HS-27A (cell line): ENCODE measurements at places on chromosomes 7 and 10.
A peak's percentile ranks its signal among the peaks of the same experiment; 100 is the strongest.

GRCh38 chr7:28455486-28455885 lies 43.2 kb downstream of the CREB5 start:
- no peak for DNase-seq

DNA sequence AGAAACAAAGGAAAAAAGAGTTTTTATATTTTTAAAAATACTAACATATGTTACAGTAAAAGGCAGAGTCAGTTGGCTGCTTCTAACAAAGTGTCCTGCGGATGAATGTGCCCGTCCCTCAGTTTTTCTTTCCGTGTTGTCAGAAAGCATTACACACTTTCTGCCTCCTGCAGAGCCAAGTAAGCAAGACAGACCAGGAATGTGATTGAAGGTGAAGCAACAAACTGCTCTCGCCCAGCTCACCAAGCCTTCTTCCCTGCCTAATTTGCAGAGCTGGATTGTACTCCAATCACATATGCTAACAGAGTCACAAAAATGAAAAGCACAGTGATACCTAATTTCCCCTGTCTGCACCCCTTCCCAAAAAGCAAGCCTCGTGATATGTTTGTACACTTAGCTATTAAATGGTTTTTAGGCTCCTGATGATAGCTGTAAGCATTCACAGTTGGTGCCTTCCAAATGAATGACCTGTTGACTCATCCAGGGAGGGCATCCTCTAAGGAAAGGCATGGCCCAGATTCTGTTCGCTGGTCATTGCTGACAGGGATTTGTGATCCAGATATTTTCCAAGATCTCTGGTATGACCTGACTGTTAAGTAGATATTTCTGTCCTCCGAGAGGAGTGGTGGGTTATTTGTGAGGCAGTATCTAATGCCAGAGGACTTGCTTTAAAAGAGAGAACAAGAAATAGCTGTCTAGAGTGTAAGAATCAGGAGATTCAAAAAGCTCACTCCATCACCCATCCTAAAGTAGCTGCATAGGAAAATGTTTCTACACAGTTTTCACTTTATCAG lies 187.3 kb upstream of the PLXDC2 start:
- DNase-seq = no peak

GRCh38 chr7:130293521-130293920 lies 560 bp downstream of the CPA4 start:
- DNase-seq = no peak

GRCh38 chr10:62856021-62856420 lies 39.9 kb upstream of the EGR2 start:
- no peak for DNase-seq

GRCh38 chr7:40541336-40541735 lies 406.5 kb downstream of the SUGCT start:
- DNase-seq = no peak

DNA sequence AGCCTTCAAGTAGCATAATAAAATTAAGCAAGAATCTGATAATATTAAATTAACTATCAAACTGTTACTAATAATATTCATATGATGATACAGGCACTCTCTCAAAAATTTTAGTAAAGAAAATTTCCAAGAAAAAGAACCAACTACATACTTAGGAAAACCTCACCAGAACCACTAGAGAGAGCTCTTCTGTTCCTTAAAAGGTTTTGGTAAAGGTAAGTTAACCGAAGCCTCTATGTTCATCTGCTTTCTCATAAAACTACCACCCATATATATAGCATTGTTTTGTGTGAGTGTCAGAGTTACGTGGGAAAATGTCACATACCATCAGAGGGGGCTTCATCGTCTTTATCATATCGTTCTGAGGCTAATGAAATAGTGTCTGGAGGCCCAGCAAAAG lies 20.7 kb downstream of the SKAP2 start:
- no peak for DNase-seq

DNA sequence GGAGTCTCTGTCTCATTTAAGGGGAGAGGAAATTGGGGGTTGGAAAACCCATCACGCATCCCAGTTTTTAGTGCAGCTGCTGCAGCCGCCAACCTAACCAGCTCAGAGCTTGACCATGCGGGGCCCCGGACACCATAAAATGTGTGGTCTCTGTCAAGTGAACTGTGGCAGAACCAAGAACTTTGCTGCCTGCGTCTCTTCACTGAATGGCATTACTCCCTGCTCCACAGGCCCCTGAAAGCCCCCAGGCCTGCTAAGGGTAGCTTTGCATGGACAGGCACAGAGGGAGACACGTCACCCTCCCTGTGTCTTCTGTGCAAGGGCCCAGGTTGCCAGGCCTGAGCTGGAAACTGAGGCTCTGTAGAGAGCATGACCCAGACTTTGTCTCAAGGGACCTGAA lies 144.6 kb upstream of the GPR26 start:
- DNase-seq = no peak

DNA sequence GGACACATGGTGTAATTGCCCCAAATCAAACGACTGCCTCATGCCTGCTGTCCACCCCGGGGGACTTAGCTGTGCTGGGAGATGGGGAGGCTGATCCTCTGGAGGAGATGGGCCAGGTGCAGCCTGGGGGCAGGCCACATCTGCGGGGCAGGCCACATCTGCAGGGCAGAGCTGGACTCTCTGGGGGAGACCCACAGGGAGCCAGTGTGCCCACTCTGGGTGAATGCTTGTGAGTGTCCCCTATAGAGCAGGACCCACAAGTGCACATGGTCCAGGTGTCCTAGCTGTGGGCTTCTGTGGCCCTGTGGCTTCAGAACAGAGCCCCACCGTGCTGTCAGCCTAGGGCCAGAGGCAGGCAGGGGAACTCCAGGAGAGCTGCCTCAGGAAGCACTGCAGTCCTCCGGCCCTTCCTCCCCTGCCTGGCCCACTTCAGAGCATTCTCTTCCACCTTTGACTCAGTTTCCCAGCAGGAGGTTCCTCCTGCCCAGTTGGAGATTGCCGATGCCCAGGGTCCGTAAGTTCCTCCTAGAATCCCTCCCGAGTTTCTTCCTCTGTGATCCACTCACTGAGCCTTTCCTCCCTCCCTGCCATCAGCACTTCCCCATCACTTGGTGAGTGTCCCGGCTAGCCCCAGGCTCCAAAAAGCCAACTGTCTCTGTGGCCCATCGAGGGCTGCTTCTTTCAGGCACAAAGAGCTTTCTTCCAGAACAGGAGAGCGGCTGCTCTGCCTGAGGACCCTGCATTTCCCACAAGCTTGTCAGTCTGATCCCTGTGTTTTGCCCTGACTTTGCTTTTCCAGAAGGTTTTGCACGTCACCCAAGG lies 50.3 kb downstream of the ADCYAP1R1 start:
- DNase-seq = no peak

GRCh38 chr7:139127648-139128047 lies 18.1 kb upstream of the ZC3HAV1 start:
- no peak for DNase-seq

GRCh38 chr7:135833642-135834041 lies 85.0 kb upstream of the FAM180A start:
- DNase-seq = no peak

GRCh38 chr7:95957510-95957909 lies 185.2 kb downstream of the DYNC1I1 start:
- no peak for DNase-seq

DNA sequence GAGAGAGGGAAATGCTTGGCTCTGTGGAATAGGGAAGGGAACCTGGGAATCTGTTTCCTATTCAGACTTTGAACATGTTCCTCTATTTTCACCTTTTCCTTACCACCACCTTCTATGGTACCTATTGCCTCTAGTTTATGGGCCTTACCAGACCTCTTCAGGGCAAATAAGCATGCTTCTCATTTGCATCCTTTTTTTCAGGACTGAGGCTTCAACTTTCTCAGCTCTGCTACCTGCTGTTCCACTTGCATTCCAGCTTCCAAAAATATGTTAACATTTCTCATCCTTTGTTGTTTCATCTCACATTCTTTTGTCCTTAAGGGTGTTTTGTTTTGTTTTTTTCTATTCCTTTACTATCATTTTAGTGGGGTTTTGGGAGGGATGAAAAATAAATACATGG lies 77.9 kb upstream of the MXI1 start:
- DNase-seq = no peak

DNA sequence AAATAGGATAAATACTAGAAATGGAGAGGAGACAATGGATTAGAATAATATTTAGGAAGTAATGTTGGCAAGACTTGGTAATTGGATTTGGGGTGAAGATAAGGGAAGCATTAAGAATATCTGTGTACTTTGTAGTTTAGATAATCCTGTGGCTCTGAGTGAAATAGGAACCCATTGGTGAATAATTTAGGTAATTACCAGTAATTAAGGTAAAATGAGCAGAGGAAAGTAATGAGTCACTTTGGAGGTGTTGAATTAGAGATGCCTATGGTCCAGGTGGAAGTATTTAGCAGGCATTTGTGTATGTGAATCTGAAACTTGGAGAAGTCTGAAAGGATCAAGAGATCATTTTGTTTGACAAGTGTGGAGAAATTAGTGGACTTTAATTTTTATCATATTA lies 5.7 kb downstream of the C1GALT1 start:
- DNase-seq = no peak

- DNase-seq = no peak
These were observed 152.0 kb downstream of the REEP3 start for GRCh38 chr10:63673246-63673645.

- no peak for DNase-seq
These were observed 7.4 kb upstream of the PWWP2B start for GRCh38 chr10:132389433-132390169.

DNA sequence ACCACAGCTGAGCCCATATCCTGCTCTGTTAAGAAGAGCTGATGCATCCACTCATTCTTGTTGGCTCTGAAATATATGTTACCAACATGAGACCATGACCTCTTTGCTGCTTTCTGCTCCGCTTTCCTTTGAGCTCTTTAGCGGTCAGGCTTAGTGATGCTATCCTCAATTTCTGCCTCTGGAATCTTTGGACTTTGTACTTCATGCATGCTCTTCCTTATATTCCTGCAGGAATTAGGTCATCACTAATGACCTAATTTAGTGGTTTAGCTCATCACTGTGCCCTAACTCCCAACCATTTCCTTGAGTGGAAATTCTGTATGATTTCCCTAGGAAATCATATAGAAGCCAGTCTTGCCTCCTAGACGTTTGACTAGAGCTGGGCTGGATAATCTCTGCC lies 119.5 kb downstream of the AOAH start:
- no peak for DNase-seq

- DNase-seq = no peak
These were observed 248.3 kb downstream of the ADARB2 start for GRCh38 chr10:1488970-1489548.

- DNase-seq = no peak
These were observed 139.4 kb downstream of the TACC2 start for GRCh38 chr10:122128357-122128756.

- no peak for DNase-seq
These were observed 476.2 kb upstream of the GALNT17 start for GRCh38 chr7:70655694-70656093.

- peak; percentile 23 for DNase-seq
These were observed 42.6 kb downstream of the BAMBI start for GRCh38 chr10:28719789-28720436.

GRCh38 chr10:104267721-104268404 lies 1.1 kb upstream of the GSTO2 start:
- no peak for DNase-seq

GRCh38 chr10:22959292-22959691 lies 31.4 kb downstream of the ARMC3 start:
- no peak for DNase-seq

DNA sequence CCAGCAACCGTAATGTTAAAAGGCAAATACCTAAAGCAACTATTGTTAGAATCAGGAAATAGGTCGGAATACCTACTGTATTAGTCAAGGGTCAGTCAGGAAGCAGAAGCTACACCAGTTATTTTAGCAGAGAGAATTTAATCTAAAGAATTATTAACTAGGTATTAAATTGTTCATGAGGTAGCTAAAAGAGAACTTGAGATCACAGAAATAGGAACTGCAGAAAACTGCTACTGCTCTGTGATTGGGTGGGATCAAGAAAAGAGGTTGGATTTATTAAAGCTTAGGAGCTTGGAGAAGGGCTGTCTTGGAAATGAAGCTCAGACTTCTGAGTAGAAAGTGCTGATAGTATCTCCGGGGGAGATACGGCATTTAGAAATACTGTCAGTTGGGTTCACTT lies 20.0 kb upstream of the ZNF438 start:
- DNase-seq = no peak

DNA sequence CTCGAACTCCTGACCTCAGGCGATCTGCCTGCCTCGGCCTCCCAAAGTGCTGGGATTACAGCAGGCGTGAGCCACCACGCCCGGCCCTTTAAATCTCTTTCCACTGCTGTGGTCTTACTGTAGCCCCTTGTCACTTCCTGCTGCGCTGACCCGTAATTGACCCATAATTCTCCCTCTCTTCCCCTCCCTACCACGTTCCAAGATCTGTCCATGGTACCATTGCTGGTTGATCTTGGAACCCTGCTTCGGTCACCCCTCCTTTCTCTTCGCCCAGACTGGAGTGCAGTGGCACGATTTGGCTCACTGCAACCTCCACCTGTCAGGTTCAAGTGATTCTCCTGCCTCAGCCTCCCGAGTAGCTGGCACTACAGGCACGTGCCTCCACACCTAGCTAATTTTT lies 6.5 kb downstream of the POR start:
- no peak for DNase-seq

GRCh38 chr10:20029523-20029922 lies 213.3 kb downstream of the PLXDC2 start:
- no peak for DNase-seq

- DNase-seq = no peak
These were observed 255.1 kb upstream of the MKLN1 start for GRCh38 chr7:131072505-131073091.

- no peak for DNase-seq
These were observed 339.2 kb downstream of the LRMDA start for GRCh38 chr10:75770626-75771081.

DNA sequence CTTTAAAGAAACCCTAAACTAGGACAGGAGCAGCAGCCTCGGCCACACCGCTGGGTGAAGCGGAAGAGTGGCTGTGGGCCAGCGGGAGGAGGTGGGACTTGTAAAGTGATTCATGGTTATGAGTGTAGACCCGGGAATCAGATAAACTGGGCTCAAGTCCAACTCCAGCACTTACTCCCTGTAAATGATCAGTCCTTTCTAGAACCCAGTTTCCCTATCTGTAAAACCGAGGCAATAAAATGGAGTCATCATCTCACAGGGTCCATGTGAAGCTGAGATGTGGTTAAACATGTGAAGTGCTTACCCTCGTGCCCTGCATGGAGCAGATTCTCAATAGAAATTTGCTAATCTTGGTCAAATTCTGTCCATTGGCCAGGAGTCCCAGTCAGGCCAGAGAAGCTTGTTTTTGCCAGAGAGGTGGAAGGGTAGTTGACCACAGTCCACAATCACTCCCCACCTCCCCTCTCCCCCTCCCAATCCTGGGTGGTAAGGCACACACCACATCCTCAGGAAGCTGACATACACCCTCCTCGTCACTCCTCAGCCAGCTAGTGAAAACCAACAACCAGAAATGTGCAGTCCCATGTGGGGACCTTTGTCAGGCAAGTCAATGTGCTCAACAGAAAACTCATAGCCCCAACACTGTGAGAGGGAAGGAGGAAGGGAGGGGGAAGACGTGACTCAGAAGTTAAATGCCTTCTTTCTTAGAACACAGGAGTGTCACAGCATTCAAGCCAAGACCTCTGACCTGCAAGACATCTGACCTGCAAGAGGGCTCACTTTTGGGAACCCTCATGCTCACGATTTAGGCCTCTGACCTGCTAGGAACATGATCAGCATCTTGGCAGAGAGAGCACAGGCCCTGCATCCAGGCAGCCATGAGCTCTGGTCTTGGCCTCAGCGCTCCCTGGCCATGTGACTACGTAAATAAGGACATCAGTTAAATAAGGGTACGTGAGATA lies 145.1 kb downstream of the PLXNA4 start:
- peak; percentile 47 for DNase-seq

GRCh38 chr7:41882256-41882655 lies 179.4 kb upstream of the INHBA start:
- DNase-seq = no peak
